ENCODE measurements at places on chromosomes 5 and 9.

DNA sequence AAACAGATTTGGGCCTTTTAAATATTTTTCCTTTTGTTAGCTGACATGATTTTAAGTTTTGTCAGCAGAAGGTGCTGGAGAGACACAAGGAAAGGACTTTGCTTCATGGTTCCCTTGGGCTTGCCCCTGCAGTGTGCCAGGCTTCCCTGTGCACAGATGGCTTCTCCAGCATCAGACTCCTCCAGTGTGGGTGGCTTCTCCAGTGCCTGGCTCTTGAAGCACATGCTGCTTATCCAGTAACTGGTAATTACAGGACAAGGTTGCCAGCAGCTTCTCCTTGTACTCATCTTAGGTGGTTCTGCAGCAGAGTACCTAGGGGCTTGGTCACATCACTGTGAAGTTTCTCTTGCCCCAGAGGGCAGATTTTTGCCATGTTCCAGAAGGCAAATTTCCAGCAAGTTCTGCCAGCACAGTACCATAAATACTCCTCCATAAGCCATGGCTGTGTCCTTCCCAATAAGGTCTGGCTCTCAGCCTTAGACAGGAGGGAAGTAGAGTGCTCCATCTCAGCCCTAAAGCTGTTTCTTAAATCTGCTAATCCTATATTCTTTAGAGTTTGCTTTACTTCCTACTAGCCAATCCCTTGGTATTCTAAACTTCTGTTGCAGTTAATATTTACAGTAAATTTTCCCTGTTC lies 62.4 kb downstream of the PJA2 start:
- no peak overlapping the region for H3K4me3 ChIP-seq
- H3K27ac ChIP-seq: no peak overlapping the region
- no peak for DNase-seq
- peaks cover 50% of the 10 kb centered on the region for H3K36me3 ChIP-seq

- DNase-seq: no peak
- no peaks in the 10 kb centered on the region for H3K27me3 ChIP-seq
- H3K4me3 ChIP-seq: no peak overlapping the region
- no peaks in the 10 kb centered on the region for H3K4me1 ChIP-seq
Measured at GRCh38 chr9:33943389-33943788, 105.3 kb downstream of the UBAP2 start.

- no peak for DNase-seq
- no peaks in the 10 kb centered on the region for H3K27me3 ChIP-seq
- no peak overlapping the region for H3K4me3 ChIP-seq
- no peaks in the 10 kb centered on the region for H3K36me3 ChIP-seq
- H3K4me1 ChIP-seq: no peaks in the 10 kb centered on the region
- no peak overlapping the region for H3K27ac ChIP-seq
Measured at GRCh38 chr5:149410071-149410470, 31.0 kb upstream of the IL17B start.

DNA sequence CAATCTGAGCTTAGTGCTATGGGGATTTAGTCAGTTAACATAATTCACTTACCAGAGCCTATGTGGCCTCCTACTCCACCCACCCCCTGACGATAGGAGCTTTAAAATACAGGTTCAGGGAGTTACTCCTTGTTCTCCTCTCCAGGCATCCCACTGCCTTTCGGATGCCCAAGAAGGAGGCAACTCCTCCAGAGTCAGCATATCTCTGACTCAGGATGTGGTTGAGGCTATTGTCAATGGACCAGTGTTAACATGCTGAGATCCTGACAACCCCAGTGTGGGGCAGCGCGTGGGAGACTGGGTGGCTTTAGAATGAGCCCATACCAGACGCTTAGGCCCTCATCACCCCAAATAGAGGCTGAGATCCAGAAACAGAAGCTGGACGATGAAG lies 27.4 kb downstream of the BICD2 start:
- H3K36me3 ChIP-seq: no peaks in the 10 kb centered on the region
- no peaks in the 10 kb centered on the region for H3K27me3 ChIP-seq
- DNase-seq: no peak
- no peak overlapping the region for H3K27ac ChIP-seq
- H3K4me3 ChIP-seq: no peak overlapping the region

DNA sequence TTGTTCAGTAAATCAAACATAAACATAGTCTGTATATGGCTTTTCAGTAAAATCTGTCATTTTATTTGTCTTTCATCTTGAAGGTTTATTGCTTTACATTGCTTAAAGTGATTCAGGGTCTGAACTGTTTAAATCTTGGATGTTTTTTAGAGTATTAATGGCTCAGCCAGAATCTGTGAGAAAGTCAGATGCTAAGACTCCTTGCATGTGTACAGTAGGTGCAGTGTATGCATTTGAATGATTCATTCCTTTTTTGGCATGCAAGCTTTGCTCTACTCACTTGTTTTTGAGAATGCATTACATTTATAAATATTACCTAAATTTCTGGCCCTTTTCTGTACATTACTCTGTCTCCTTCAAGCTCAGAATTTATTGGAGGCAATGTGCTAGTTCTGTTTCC lies 271.0 kb upstream of the RIOK2 start:
- no peak overlapping the region for H3K4me3 ChIP-seq
- H3K27me3 ChIP-seq: no peaks in the 10 kb centered on the region
- H3K36me3 ChIP-seq: no peaks in the 10 kb centered on the region
- H3K27ac ChIP-seq: no peak overlapping the region
- no peaks in the 10 kb centered on the region for H3K4me1 ChIP-seq
- DNase-seq: no peak

Measured in T-cell (primary cell).